ENCODE measurements at places on chromosomes 2 and 18.

DNA sequence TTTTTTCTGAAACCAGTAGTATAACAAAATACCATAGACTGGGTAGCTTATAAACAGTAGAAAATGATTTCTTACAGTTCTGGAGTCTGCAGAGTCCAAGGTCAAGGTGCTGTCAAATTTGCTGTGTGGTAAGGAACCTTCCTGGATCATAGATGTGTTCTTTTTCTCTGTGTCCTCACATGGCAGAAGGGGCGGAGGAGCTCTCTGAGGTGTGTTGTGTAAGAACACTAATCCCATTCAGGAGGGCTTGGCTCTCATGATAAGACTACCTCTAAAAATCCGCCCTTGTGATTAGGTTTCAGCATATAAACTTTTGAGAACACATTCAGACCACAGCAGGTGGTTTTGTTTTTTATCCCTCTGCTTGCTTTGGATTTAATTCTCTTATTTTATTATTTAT, 25.7 kb downstream of the ANKRD62 start:
- no peak for DNase-seq

GRCh38 chr2:222304737-222305515, 6.1 kb upstream of the PAX3 start:
- no peak for DNase-seq

- no peak for DNase-seq
These were observed 60.2 kb downstream of the VSNL1 start for GRCh38 chr2:17600556-17601204.

- no peak for DNase-seq
These were observed 691.0 kb downstream of the ZEB2 start for GRCh38 chr2:143828763-143829537.

- no peak for DNase-seq
These were observed 127.1 kb upstream of the TTC39C start for GRCh38 chr18:23887493-23887892.

DNA sequence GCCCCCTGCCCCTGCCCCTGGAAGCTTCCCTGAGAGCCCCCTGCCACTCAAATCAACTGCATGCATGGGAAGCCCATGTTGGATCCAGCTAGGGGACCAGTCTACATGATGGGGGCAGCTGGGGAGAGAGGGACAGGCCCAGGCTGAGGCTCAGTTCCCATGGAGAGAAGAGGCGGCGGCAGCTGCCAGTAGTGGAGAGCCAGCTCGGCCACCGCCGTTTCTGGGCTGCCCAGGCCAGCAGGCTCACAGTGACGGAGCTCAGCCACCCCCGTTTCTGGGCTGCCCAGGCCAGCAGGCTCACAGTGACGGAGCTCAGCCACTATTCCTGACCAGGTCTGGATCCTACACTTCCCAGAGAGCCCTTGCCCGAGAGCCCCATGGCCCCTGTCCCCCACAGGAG, 3.6 kb downstream of the MAB21L4 start:
- DNase-seq: no peak

GRCh38 chr2:72995430-72996116, 75.9 kb downstream of the SFXN5 start:
- no peak for DNase-seq

- DNase-seq: no peak
These were observed 110.6 kb downstream of the TGFA start for GRCh38 chr2:70443078-70443465.

- DNase-seq: no peak
These were observed 446 bp upstream of the RHBDD1 start for GRCh38 chr2:226835420-226835795.

- DNase-seq: no peak
These were observed 55.7 kb downstream of the ARHGEF33 start for GRCh38 chr2:38945372-38945771.

DNA sequence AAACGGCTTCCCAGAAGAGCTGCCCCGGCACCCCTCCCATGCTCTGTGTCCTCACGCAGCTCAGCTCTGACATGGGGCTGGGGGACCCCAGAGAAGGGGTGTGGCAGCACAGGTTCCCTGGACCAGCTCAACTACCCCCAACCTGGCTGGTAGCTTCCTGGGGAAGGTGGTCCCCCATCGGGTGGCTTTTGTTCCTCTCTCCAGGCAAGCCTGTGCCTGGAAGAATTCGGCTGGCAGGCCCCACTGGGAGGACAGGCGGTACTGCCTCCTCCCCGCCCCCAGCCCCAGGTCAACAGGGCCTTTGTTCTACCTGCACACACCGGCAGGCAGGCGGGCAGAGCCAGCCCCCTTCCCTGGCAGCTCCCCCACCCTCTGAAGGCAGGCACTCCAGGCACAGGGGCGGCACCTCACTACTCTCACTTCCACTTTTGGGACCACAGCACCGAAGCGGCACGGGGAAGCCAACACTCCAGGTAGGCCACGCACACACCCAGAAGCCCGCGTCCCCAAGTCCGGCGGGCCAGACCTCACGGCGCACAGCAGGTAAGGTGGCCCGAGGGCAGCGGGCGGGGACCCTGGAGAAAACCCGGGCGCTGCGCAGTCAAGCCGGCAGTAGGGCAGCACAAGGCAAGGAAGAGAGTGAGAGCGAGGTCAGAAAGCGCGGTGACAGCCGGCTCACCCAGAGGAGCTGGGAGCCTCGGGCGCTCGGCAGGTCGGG, 1.3 kb downstream of the HS6ST1 start:
- DNase-seq: no peak

DNA sequence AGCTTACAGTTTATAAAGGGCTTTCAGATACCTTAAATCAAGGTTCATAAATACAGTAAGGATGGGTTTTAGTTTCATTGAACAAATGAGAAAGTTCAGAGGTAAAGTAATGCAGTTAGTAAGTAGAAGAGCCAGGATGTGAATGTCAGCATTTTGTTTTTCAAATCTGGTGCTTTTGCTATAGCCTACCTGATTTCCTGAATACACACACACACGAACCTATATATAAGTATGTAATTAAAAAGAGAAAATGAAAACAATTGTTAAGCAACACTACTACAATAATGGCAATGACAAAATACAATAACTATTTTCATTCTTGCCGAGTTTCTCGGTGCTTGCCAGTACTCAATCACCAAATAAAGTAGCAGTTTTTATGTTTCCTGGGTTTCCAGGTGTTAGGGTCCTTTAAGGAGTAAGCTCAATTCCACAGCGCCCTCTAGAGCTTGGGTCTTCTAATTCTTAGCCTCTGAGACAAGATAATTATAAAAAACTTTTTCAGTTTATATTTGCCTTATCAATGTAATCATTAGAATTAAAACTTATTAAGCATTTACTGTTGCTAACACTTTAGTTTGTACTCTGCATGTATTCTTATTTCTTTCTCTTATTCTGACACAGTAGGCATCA, 512.9 kb upstream of the ACVR2A start:
- DNase-seq: peak; percentile 21

- DNase-seq: no peak
These were observed 1.6 kb upstream of the POLI start for GRCh38 chr18:54267701-54268100.

GRCh38 chr18:76455003-76455676, 39.9 kb downstream of the ZNF516 start:
- DNase-seq: no peak

- DNase-seq: no peak
These were observed 947 bp upstream of the ANKRD44 start for GRCh38 chr2:197311421-197312033.
